Right lobe of liver (tissue), 6 donors: ENCODE measurements at places on chromosomes 7 and 10.

DNA sequence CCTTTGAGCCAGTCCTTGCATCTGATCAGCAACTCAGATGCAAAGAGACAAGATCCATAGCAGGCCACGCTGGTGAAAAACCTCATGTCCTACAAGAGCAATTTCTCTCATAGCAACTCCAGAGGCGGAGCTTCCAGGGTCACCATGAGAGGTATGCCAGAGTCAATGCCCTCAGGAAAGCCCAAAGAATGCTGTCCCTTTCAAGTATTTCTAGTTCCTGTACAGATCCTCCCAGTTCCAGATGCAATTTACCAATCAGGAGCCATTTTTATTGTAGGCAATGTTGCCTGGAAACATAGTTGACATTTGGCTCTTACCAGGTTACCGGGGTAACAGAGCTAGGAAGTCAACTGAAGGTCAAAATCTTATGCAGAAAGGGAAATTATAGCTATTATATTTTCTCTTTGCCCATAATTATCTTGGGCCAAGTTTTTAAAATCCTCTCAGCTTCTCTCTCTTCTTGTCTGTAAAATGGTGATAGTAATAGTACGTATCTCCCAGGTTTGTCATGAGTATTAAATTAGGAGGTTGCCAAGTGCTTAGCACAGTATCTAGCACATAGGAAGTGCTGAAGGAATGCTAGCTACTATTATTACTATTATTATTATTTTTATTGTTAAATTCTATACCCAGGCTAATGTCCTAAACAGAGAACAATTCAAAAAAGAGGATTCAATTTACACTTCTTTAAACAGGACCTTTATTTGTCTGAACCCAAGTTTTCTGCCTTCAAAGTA lies 46.3 kb upstream of the TM9SF3 start:
- no peak for DNase-seq

- no peak for DNase-seq
Measured at GRCh38 chr10:133530506-133530905, 3.3 kb downstream of the CYP2E1 start.

GRCh38 chr10:60958892-60959601 lies 15.1 kb upstream of the RHOBTB1 start:
- no peak for DNase-seq

DNA sequence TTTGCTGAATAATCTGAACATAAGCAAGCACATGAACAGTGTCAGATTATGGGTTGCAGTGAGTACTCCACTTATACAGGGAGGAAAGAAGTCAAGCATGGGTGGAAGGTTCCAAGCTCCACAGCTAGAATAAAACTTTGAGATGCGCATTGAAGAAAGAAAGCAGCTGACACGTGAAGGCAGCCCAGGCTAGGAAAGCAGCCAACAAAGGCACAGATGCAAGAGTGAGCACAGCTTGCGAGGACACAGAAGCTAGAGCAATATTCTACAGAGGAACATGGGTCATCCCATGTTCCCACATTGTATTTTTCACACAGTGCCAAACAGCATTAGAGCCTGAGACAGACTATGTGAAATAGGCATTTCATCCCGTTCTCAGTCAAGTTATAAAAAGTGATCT lies 194.6 kb upstream of the TBX20 start:
- no peak for DNase-seq

GRCh38 chr10:133351408-133352318 lies 4.5 kb downstream of the PRAP1 start:
- no peak for DNase-seq

DNA sequence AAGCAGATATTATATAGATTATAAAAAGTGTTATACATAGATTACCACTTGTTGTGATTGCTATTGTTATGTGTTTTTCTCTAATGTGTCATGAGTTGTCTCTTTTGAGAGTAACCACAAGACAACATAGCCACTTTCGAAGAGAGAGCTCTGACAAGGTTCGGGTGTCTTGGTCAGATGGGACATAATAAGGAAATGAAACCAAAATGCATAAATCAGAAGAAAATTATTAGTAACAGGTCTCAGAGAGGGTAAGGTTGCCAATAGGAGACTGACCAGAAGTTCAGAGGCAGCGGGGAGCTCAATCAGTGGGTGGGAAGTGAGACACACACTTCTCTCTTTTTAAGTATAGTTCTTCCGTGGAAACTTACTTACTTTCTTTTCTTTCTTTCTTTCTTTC lies 639.2 kb upstream of the POT1 start:
- no peak for DNase-seq

GRCh38 chr10:2300231-2300630 lies 562.9 kb upstream of the ADARB2 start:
- no peak for DNase-seq

GRCh38 chr7:156156734-156157408 lies 344.6 kb upstream of the SHH start:
- peak; percentile 68 for DNase-seq

GRCh38 chr10:112269266-112269665 lies 13.9 kb upstream of the TECTB start:
- no peak for DNase-seq

GRCh38 chr10:20712774-20713173 lies 184.3 kb downstream of the NEBL start:
- no peak for DNase-seq

DNA sequence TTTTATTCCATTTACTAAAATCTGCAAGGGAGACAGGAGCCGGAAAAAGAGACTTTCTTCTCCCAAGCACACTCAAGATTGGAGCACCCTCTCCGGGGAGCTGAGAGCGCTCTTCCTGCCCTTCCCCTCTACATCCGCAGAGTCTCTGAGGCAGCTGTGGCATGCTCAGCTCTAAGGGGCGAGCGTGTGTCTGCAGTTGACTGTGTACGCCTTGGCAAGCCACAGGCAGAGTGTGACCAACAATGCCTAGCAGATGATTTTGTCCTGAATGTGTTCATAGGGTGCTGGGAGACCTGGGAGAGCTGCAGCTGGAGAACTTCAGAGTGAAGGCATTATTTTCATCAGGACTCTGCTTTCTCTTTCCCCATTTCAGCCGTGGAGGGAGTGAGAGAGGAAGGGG lies 20.7 kb downstream of the MTURN start:
- DNase-seq = no peak

DNA sequence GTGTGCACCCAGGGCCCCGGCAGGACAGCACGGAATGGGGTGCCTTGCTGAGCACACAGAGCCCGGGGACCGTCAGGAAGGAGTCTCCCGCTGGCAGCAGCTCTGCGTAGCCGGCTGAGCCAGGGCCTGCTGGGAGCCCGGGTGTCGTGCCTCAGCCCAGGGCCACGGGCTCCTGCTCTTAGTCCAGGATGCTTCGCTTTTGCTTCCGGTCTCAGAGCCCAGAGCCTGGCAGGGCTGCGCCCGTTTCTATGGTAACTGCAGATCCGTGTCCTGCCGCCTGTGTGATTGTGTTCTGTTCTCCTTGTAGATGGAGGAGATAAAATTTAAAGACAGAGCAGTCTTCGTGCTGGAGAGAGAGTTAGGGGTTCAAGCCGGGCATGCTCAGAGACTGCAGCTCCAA lies 53.7 kb upstream of the DPYSL4 start:
- DNase-seq = peak; percentile 9

DNA sequence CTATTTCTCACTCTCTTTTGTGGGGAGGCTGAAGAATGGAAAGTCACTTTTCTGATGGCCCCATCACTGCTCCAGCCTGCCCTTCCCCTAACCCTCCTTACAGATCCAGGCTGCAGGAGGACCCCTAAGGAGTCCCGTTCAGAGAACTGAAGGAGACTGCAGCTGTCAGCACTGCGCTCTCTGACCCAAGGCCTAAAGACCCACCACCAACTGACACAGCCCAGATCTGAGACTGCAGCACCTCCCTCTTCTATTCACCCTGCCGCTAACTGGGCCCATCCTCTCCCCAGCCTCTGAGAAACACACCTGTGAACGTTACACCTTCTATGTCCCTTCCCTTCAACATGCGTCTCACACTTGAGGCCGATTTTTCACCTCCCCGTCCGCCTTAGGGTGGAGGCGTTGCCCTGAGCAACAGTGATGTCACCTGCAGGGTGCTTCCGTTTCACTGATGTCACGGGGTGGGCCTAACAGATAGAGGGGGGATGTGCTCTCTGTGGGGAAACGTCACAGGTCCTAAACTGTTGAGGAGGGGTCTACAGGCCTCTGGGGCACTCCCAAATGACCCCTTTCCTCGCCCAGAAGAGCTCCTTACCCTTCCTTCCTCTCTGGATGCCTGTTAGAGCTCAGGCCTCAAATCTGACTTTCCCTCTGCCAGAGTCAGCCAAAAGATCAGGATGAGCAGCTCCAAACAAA lies 5.1 kb downstream of the ITPRIP start:
- DNase-seq = no peak

- no peak for DNase-seq
Measured at GRCh38 chr10:71657604-71658466, 61.7 kb downstream of the C10orf105 start.

- DNase-seq = no peak
Measured at GRCh38 chr10:97466755-97467154, 20.8 kb downstream of the ZDHHC16 start.

DNA sequence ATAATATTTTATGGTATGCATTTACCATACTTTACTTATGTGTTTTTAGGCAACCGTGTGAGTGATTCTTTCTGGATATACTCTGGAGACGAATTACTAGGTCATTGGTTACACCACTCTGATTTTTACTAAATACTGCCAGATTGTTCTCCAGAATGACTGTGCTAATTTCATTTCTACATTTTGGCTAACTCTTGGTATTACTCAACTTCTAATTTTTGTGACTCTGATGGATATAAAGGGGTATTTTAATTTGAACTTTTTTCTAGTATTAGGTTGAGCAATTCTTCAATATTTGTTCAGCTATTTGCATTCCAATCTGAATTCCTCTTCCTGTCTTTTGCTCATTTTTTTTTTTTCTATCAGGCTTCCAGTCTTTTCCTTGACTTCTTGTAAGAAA lies 223.6 kb downstream of the MDFIC start:
- no peak for DNase-seq

DNA sequence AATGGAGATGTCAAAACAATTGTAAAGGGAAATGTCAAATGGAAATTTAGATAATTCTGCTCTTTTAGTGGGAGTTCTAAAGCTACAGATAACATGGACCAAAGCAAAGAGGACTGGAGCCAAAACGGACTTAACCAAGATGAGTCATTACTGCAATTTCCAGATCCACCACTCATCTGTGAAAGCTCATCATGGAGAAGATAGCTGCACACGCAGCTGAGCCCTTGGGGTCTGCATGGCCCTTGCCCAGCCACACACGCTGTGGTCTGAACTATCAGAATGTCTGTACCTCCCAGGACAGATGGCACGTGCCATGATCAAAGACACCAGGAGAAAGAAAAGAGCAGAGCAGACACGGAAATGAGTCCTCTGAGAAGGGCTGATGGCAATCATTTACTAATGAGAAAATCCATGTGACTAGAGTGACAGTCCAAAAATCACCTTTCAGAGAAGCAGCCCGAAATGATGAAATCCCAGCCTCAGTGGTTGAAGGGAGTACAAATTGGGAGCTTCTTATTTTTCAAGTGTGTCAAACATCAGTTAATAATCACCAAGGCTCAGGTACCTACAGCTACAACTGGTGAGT lies 177.9 kb upstream of the MGMT start:
- DNase-seq = no peak

GRCh38 chr7:37729181-37729580 lies 45.6 kb downstream of the GPR141 start:
- DNase-seq = no peak

GRCh38 chr7:101386558-101387231 lies 24.0 kb downstream of the COL26A1 start:
- peak; percentile 80 for DNase-seq

- no peak for DNase-seq
Measured at GRCh38 chr7:116779931-116780330, 82.5 kb upstream of the CAPZA2 start.

GRCh38 chr10:44463511-44464121 lies 78.7 kb upstream of the CXCL12 start:
- DNase-seq = no peak

GRCh38 chr10:91163869-91164474 lies 56.5 kb upstream of the PCGF5 start:
- DNase-seq = peak; percentile 70

GRCh38 chr10:105024184-105024583 lies 383.1 kb downstream of the SORCS3 start:
- no peak for DNase-seq

GRCh38 chr10:122435212-122435827 lies 19.1 kb upstream of the ARMS2 start:
- no peak for DNase-seq

GRCh38 chr10:133236401-133237240 lies 1.0 kb upstream of the VENTX start:
- no peak for DNase-seq

DNA sequence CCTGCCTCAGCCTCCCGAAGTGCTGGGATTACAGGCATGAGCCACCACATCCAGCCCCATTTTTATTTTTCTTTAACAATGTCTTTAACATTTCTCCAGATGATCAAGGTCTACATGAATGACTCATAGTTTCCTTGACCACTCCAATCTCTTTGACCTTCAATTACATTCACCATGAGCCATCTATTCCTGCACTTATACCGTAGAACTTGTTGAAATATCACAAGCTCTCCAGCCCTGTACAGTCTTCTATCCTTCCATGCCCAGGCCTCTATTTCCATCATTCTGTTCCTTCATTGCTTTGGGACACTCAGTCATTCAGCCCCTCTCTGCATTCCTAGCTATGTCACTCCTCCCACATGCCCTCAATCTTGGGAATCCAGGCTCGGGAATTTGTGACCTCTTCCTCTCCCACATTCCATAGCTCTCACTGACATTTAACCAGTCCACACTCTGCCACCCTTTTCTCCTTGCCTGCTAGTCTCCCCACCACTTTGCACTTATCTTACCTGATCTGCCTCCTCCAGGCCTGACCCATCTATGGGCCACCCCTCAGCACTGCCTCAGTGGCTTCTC lies 151.8 kb upstream of the STK17A start:
- no peak for DNase-seq

DNA sequence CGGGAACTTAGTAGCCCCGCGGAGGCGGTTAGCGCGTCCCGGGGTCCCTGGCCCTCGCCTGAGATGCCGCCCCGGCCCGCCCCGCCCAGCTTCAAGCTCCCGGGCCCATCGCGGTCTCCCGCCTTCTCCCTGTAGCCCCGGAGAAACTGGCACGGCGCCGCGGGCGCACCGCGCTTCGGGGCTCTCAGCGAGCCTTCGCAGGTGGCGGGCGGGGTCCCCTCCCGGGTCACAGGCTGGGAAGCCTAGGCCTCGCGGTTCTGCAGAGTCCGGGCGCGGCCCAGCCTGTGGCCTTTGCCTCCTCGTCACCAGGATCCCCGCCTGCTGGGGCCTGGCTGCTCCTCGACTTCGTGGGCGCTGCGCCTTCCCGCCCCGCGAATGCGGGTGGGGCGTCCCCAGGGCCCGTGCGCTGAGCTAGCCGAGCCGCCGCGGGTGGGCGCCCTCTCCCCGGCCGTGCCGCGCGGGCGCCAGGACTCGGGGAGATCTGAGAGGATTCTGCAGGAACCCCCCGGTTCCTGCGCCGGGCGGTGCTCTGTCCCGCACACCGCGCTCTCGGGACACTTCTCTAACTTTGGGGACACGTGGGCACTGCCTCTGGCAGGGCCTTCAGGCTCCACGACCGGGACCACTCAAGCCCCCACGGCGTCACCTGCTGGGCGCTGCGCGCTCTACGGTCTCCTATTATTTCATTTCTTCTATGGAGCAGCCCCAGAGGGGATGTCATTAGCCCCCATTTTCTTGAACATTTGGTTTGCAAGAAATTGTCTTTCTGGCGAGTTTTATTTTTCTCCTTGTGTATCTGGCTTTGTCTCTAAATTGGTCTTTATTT lies 682 bp upstream of the RGS10 start:
- DNase-seq = no peak

GRCh38 chr10:82737549-82737948 lies 862.6 kb downstream of the NRG3 start:
- no peak for DNase-seq
